Psoas muscle (tissue), 8 donors: ENCODE measurements at places on chromosomes 2 and 18. TPM values are rescaled to one million over a fixed set of nuclear protein-coding genes. Genes with fewer than 3 reads are reported as not detected.

- no peaks in the 10 kb centered on the region for H3K36me3 ChIP-seq
- no peak for DNase-seq
- H3K27ac ChIP-seq, result no peak overlapping the region
- H3K4me3 ChIP-seq, result no peak overlapping the region
These were observed 140.5 kb downstream of the TPO start for GRCh38 chr2:1553671-1554295.

The ESCO1 gene
- polyA plus RNA-seq, result 26.7 TPM

- H3K27ac ChIP-seq, result no peak overlapping the region
- H3K4me1 ChIP-seq, result no peaks in the 10 kb centered on the region
- DNase-seq, result no peak
- H3K27me3 ChIP-seq, result no peaks in the 10 kb centered on the region
These were observed 129.2 kb downstream of the ETAA1 start for GRCh38 chr2:67526283-67526682.

The EPB41L3 gene
- 2.8 TPM for polyA plus RNA-seq

GRCh38 chr2:88808083-88808482 lies 116.6 kb downstream of the RPIA start:
- H3K4me3 ChIP-seq, result no peak overlapping the region
- no peak overlapping the region for H3K27ac ChIP-seq
- H3K4me1 ChIP-seq, result no peaks in the 10 kb centered on the region
- DNase-seq, result no peak
- peaks cover 2% of the 10 kb centered on the region for H3K27me3 ChIP-seq

The TGFBRAP1 gene
- 18.2 TPM for polyA plus RNA-seq

DNA sequence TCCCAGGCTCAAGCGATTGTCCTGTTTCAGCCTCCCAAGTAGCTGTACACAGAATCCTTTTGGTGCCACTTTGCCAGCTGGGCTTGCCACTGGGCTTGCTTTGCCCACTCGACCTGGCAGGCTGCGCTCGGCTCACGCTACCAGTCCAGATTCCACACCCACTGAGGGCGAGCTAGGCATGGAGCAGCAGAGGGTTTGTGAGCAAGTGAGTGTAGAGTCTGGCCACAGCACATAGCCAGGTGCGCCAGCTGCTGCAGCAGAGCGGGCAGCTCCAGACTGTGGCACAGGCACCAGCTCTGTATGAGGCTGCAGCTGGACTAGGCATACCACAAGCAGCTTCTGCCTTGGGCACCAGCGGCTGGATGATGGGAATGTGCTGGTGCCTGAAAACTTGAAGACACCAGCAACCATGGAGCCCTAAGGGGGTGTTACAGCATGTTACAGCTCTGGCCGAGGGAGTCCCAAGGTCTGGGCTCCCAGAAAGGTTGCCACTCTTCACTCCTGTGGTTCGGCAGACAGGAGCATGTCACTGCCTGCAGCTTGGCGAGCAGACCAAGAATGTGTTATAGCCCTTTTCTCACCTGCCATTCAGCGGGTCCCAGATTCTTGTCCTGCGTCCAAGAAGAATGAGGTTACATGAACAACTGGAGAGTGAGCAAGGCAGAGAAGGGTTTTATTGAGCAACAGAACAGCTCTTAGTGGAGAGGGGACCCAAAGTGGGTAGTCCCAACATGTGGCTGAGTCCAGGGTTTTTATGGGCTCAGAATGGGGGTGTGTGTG lies 12.9 kb downstream of the SMARCAL1 start:
- H3K36me3 ChIP-seq, result peaks cover 76% of the 10 kb centered on the region
- peaks cover 36% of the 10 kb centered on the region for H3K4me1 ChIP-seq
- DNase-seq, result peak; percentile 17
- no peaks in the 10 kb centered on the region for H3K27me3 ChIP-seq
- H3K4me3 ChIP-seq, result no peak overlapping the region
- peak overlapping the region; percentile 75 for H3K27ac ChIP-seq

The PDE6D gene
- 22.5 TPM for polyA plus RNA-seq

- no peaks in the 10 kb centered on the region for H3K36me3 ChIP-seq
- H3K27me3 ChIP-seq, result no peaks in the 10 kb centered on the region
- H3K4me1 ChIP-seq, result no peaks in the 10 kb centered on the region
- H3K27ac ChIP-seq, result no peak overlapping the region
- H3K4me3 ChIP-seq, result no peak overlapping the region
- DNase-seq, result no peak
These were observed 12.0 kb downstream of the DSG1 start for GRCh38 chr18:31329787-31330438.

DNA sequence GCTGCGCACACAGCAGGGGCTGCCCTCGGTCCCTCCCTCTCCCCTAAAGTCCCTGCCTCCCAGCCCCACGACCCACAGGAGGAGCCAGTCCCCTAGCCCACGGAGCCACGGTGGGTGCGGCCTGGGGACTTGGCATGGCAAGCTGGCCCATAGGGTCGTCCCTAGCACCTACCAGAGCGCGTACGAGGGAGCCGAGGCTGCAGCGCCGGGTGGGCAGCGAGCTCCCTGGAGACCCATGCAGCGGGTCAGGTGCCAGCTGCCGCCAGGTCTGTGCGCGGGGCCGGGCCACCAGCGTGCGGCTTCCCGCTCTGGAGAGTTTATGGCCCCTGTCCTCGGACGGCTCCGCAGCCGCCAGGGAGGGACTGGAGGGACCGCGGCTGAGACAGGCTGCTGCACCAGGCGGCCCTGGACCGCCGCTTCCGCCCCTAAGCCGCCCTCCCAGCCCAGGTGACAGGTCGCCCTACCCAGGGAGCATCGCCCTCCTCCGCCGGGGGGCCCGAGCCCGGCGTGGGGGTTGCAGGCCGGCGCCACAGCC lies 273.6 kb downstream of the CCDC74A start:
- peak overlapping the region; percentile 54 for H3K4me3 ChIP-seq
- H3K27ac ChIP-seq, result no peak overlapping the region
- H3K36me3 ChIP-seq, result no peaks in the 10 kb centered on the region
- H3K4me1 ChIP-seq, result no peaks in the 10 kb centered on the region

The SIX3 gene
- polyA plus RNA-seq, result not detected

The CPO gene
- polyA plus RNA-seq, result 0.91 TPM
